Vagina (tissue), 2 donors: ENCODE measurements at places on chromosomes 5 and 9.

DNA sequence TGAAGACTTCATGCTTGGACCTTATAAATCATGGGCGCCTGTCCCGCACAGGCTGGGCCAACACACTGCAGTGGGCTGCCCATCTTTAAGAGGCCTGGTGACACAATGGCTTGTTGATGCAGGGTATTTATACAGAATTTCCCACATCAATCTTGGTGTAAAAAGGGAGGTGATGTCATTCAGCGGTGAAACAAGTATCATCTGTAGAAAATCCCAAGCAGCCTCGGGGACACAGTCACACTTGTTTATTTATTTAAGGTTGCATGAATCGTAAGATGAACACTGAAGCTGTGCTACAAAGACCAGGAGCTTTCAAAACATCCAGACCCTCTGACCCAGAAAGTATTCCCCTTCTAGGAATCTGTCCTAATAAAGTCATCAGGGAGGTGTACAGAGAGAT lies 40.5 kb downstream of the SMIM23 start:
- no peak overlapping the region for H3K4me3 ChIP-seq
- no peaks in the 10 kb centered on the region for H3K36me3 ChIP-seq
- H3K27ac ChIP-seq, result no peak overlapping the region
- no peaks in the 10 kb centered on the region for H3K4me1 ChIP-seq
- no peaks in the 10 kb centered on the region for H3K27me3 ChIP-seq

DNA sequence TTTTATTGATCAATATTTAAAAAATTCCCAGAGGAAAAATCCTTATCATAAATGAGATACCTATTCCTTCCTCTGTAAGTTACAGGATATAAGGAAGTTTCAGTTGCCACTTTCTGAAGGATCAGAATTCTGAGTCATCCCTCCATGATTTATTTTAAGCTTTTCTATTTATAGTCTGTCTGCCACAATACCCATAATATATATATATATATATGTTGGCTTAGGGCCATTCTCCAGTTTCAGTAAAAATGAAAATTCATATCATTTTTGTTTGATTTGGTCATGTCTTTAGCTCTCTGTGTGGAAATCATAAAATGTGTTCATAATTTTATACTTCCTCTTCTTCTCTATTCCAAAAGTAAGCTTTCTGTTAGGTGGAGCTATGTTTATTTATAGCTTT lies 215.8 kb upstream of the CYLC2 start:
- no peak for DNase-seq
- H3K36me3 ChIP-seq, result no peaks in the 10 kb centered on the region
- no peaks in the 10 kb centered on the region for H3K27me3 ChIP-seq
- no peaks in the 10 kb centered on the region for H3K4me1 ChIP-seq

- H3K4me1 ChIP-seq, result no peaks in the 10 kb centered on the region
- DNase-seq, result no peak
- H3K27me3 ChIP-seq, result no peaks in the 10 kb centered on the region
- H3K27ac ChIP-seq, result no peak overlapping the region
Observed at GRCh38 chr5:180104168-180104530, 32.6 kb upstream of the RNF130 start.

GRCh38 chr9:96302021-96302420 lies at the start of gene HSD17B3:
Gene HSD17B3 (minus strand): TSS chr9:96302176. CDS start chr9:96302104, 72 bp downstream.
- no peak within 1 kb of the TSS for H3K4me3 ChIP-seq
- no peaks in the 10 kb centered on the region for H3K4me1 ChIP-seq

GRCh38 chr5:38189081-38189504 lies 69.3 kb upstream of the EGFLAM start:
- no peaks in the 10 kb centered on the region for H3K36me3 ChIP-seq
- no peaks in the 10 kb centered on the region for H3K27me3 ChIP-seq
- DNase-seq, result no peak
- no peaks in the 10 kb centered on the region for H3K4me1 ChIP-seq
- H3K27ac ChIP-seq, result no peak overlapping the region
